Urothelium cell line (cell line): ENCODE measurements at places on chromosomes 4 and X.

GRCh38 chr4:86033171-86033570, 326.7 kb downstream of the MAPK10 start:
- no peak for DNase-seq

DNA sequence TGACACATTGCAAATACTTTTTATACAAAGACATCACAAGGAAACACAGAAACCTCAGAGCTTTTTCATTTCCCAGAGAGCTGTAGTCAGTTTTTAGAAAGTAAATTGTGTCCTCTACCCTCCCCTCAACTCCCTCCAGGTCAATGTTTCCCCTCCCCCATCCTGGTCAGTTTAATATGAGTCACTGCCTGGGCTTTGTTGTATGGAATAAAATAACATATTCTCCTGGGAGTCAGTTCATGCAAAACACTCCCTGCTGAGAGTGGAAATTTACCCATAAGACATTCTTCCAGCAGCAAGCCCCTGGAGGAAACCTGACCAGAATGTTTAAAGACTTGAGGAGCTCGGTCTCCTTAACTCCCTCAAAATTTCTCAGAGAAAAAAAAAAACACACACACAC, 270.1 kb upstream of the LDB2 start:
- peak; percentile 27 for DNase-seq

DNA sequence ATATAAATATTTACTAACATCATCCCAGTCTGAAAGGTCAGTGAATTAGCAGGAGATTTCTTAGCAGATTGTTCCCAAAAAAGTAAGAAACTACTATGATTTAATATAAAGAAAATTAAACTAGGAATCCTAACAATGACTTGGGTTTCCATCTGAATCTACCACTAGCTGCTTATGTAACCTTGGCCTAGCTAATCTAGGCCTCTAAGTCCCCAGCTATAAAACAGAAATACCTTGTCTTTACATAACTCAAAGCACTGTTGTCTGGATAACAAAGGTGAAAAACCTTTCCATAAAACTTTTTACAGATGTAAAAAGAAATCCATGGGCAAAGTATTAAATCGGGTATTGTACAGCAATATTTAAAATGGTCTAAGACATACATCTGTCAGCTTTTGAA, 3.0 kb downstream of the FBXL5 start:
- no peak for DNase-seq

- no peak for DNase-seq
Observed at GRCh38 chr4:119025916-119026661, 109.5 kb upstream of the MYOZ2 start.

GRCh38 chrX:2374086-2374485, 126.7 kb downstream of the DHRSX start:
- DNase-seq, result no peak

- no peak for DNase-seq
Observed at GRCh38 chrX:133994576-133994975, 9.2 kb upstream of the GPC3 start.
